ENCODE measurements at places on chromosomes 3 and 15.

GRCh38 chr15:68808091-68808490, 12.6 kb downstream of the ANP32A start:
- DNase-seq: no peak

DNA sequence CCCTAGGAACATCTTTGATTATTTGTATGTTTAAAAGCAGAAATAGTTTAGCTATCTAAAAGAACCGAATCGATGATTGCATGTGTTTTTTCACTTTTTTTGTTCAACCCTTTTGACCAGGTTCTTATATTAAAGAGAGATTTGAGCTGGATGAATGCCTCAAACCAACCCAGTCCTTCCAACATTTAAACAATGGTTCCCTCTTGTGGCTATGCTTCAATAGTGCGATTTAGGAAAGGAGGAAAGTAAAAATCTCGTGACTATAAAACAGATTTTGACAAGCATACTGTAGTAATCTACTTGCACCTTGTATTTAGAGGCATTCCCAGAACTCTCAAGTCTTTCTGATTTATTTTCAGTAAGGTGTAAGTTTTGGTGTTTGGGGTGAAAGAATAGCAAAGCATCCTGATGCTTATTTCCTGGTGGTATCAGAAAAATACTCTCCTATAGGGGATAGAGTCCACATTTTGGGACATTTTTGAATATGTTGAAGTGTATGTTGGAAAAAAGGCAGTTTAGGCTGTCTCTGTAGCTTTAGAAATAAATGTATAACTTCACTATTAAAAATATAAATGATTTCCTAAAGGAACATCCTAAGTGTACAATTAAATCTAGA, 159.6 kb upstream of the KCNH8 start:
- DNase-seq: no peak

GRCh38 chr3:178969004-178969700, 102.5 kb downstream of the ZMAT3 start:
- DNase-seq: no peak

GRCh38 chr15:95760508-95760907, 570.0 kb upstream of the NR2F2 start:
- no peak for DNase-seq

DNA sequence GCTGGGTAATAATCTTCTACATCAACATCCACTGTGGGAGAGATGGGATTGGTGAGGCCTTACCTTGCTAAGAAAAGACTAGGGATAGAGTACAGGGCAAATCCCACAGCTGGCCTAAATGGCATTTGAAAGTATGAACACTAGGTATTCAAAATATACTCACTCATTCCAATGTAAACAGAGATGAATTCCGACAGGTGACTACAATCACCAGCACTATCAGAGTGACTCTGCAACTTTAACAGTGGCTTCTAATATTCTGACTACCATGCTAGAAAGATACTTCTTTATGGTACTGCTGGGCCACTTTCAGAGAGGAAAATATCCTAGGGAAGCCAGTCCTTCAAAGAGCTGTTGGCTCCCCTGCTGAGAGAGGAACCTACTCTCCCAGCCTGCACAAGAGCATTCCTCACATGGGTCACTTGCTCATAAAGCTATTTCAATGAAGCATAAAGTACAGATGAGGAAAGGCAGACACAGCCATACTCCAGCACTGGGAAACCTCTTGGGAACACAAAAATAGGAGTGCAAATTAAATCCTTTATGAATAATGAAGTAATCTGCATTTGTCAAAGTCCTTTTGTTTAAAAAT, 21.5 kb upstream of the MAN2C1 start:
- no peak for DNase-seq

DNA sequence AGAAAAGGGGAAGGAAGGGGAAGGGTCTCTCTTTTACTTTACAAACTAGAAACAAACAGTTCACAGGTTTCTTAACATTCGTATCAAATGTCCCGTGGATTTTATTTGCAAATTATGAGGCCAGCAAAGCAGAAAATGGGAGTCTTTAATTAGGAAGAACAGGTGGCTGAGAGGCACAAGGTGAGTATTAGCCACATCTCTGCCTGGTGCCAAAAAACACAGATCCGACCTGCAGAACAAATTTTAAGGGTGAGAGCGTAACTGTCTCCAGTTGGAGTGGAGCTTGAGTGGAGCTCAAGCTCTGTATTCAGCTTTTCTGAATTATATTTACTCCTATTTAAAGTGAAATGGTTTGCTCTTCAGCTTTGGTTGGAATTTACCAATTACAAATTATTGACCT, 1004.9 kb downstream of the FHIT start:
- no peak for DNase-seq

DNA sequence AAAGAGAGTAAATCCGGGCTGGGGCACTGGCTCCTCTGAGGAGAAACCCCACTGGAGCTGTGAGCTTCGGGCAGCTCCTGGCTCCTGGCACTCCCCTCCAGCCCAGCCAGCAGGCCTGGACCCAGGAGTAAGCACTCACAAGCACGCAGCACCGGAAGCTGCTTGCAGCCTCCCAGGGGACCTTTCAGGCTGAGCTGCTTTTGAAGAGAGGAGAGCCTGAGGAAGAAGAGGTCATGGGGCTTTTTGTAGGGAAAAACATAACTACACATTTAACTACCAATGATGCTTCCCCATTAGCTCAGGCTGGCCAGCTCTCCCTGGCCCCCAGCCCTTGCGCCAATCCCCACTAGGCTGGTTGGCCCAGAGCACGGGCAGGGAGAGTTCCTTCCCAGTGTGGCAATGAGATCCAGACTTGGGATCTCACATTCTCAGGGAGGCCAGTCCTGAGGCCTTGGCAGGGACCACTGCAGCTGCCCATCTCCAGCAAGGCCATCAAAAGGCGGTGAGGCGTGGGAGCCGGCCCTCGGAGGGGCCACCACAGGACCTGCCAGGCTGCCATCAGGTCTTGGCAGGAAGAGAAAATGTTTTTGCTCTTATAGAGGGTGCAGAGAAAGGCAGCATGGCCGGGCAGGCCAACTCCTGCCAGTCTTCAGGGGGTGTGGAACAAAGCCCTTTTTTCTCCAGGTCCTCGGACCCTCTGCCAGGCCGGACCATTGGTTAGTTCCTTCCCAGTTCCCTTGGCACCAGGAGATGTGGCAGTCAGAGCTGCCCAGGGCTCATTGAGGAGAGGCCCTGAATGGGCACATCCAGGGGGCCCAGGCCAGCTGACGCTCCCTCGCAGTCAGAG, 41.5 kb upstream of the MFGE8 start:
- DNase-seq: no peak

GRCh38 chr3:38471260-38471857, 17.7 kb downstream of the ACVR2B start:
- no peak for DNase-seq

DNA sequence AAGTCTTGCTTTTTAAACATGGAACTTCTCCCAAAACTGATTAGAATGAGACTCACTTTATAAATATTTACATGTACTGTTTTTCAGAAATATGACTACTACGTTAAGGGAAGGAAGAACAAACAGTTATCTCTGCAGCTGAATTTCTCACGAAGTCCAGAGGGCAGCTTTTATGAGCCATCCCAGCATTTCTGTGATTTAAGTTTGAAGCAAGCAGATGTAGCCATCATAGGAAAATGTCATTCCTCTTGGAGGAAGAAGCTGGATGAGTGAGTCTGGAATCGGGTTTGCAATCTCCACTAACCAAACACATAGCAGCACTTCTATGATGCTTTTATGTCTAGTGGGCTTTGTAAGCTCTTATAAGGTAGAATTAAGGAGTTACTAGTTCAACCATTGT, 53.7 kb downstream of the SCN11A start:
- no peak for DNase-seq

- no peak for DNase-seq
Observed at GRCh38 chr3:72163809-72164634, 379.1 kb upstream of the PROK2 start.

DNA sequence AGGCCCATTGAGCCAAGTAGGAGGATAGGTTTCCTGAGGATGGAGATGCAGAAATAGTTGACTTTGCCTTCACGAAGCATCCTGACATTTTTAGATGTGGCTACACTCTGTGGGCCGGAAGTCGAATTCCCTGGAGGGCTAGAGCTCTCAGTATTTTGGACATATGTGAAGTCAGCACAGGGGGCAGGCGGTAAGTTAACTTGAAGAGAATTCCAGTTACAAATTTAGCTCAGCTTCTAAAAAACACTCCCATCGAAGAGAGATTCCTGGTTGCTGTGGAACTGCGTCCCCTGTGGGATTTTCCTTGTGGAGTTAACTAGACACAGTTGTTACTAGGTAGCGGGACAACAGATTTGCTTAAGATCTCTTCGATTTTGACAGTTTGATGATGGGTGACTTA, 161.9 kb upstream of the RGMA start:
- no peak for DNase-seq

DNA sequence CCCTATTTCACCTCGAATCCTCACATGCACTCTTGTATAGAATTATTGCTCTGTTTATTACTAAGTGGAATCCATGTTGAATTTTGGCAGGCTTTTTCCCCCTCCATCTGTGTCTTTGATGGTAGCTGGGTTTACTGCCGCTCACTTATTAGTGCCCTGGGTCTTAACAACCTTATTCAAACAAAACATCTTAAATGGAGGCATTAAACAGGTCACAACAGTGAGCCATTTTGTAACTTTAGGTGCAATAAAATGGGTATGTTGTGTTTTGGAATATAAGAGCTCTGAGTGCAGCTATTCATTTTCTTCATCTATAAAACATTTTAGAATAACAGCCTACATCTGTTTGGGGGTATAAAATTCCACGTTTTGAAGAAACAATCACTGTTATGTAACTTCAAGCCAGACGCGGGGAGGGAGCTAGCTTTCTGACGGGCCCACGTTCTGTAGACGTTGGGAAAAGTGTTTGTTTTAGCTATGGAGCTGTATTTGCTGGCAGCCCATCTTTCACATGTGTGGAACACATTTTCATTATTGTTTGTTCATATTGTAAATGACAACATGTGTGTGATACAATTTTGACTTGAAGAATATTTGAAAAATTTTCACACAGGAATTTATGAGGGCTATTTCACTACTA, 122.0 kb downstream of the SLC25A26 start:
- DNase-seq: no peak

DNA sequence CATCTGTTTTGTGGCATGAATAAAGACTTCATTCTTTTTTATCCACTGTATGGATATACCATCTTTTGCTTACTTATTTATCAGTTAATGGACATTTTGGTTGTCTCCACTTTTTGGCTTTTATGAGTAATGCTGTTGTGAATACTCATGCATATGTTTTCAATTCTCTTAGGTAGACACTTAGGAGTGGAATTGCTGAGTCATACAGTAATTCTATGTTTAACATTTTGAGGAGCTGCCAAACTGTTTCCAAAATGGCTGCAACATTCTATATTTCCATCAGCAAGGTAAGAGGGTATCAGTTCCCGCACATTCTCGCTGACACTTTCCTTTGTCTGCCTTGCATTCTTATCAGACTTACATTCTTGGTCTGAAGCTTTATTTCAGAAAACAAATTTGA, 191.1 kb downstream of the WNT5A start:
- no peak for DNase-seq

DNA sequence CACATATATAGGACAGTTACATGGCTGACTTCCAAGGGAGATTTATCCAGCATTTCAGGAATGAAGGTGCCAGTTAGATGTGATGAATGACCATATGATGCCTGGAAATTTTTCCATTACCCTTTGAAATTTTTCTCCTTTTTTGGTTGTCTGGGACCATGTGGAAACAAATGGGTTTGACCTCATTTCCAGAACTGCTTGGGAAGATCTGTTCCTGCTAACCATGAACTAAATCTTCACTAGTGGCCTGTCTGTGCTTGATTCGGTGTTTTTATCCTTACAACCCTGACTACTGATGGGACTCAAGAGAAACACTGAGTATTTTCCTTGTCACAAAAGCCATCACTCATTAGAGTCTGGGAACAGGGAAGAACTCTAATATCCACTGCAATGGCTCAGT, 409.4 kb downstream of the PDCD6IP start:
- DNase-seq: no peak

- no peak for DNase-seq
Observed at GRCh38 chr3:150597646-150598045, 5.5 kb upstream of the SELENOT start.

- no peak for DNase-seq
Observed at GRCh38 chr3:12273045-12273695, 15.7 kb upstream of the PPARG start.

- DNase-seq: peak; percentile 71
Observed at GRCh38 chr3:124928333-124929202, 6.0 kb downstream of the MUC13 start.

DNA sequence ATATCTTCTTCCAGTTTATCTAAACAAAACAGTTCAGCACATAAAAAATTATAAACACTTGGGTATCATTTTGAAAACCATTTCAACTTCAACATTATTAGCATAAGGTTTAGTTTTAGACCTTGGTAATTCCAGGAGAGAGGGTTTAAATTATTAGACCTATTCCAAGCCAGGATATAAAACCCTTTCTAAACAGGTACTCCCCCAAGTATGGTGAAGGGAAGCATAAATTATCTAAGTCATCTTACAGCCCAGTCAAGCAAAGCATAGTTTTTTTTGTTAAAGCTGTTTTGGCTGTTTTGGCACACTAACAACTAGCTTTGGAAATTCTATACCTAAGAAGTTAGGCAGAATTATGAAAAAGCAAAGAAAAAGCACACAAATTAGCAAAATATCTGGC, 87.3 kb downstream of the FBN1 start:
- DNase-seq: no peak

GRCh38 chr15:56490461-56490860, 25.5 kb upstream of the MNS1 start:
- no peak for DNase-seq

DNA sequence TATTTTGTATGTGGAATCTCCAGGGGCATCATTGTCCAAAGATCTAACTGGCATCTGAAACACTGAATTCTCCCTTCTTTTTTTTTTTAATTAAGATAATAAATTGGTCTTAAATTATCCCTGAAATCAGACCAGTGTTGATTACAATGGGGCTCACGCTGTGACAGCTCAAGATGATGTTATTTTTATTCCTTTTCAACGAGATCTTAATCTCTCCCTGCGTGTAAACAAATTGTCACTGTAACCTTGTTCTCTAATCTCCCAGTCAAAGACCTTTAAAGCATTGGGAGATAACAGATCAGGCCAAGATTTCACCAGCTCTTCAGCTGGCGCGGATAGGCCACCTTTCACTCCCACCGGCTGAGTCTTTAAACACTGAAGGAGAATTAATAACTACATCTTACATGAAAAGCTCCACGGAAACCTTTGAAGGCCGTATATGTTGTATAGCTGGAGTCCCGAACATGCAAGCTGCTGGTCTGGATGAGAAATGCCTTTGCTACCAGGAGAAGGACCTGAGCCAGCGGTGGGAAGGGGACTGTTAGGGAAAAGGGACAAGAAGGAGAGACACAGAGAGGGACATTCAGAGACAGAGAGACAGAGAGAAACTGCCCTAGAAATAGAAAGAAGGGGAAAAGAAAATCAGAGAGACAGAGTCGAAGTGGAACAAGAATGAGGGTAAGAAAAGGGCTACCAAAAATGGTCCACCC, 418.8 kb upstream of the NR2F2 start:
- DNase-seq: no peak

Data from CD4-positive, alpha-beta T cell treated with Interleukin-6 for 4 hours (primary cell).